ENCODE measurements at places on chromosomes 6 and 20. TPM values are rescaled to one million over a fixed set of nuclear protein-coding genes. Genes with fewer than 3 reads are reported as not detected.

POPDC3 gene
- polyA plus RNA-seq = 80.4 TPM

GHRH gene
- polyA plus RNA-seq = not detected

C20orf204 gene
- 1.4 TPM for polyA plus RNA-seq

DNA sequence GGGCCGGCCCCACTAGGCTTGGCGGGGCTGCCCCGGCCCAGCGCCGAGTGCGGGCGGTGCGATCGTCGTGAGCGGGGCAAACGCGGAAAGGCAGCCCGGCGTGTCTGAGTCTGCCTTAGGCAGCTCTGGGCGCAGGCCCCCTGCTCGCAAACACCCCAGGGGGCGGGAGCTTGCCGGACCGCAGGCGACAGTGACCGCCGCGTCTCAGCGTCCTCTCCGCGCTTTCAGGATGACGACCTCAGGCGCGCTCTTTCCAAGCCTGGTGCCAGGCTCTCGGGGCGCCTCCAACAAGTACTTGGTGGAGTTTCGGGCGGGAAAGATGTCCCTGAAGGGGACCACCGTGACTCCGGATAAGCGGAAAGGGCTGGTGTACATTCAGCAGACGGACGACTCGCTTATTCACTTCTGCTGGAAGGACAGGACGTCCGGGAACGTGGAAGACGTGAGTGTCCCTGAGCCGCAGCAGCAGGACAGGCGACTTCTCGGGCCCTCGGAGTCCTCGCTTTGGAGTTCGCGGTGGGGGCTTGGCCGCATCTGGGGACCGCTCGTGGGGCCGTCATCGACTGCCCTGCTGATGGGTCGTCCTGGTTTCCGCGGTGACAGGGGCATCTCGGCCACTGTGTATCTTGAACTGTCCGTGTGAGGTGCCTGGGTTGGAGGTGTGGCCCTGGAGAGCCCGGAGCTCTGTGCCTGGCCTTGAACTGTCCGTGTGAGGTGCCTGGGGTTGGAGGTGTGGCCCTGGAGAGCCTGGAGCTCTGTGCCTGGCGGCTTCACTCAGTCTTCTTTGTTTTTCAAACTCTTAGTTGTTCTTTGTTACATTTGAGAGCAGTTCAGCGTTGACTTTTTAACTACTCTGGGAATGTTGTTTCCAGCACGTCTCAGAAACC lies 786 bp downstream of the ADRM1 start:
- DNase-seq = no peak

FRK gene
- polyA plus RNA-seq = 0.30 TPM

OR2J3 gene
- polyA plus RNA-seq = not detected

- DNase-seq = no peak
Measured at GRCh38 chr6:118354641-118355040, 193.5 kb upstream of the PLN start.

DNA sequence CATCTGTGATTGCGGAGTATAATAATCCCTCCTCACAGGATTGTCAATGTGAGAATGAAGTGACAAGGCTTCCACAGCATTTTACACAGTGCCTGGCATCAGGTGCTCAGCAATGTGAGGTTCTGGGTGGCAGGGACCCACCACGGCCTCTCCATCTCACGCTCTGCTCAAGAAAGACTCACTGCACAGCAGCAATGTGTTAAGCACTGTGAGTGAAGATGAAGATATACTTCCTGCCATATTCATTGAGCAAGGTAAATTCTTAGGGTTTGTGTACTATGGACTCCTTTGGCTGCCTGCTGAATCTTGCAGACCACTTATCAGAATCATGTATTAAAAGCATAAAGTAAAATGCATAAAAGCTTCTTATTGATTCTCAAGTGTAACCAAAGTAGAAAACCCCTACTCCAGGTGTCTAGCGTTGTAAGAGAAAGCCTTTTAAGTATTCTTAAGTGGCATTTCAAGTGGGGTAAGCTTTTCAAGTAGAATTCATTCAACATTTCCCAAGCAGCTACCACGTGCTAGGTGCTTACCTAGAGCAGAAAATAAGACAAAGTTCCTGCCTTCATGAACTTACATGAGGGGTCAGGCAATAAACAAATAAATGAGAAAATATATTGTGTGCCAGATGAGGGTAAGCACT lies 17.0 kb upstream of the MEP1A start:
- DNase-seq = no peak

SLC32A1 gene
- not detected for polyA plus RNA-seq

GRCh38 chr20:41776421-41776820 lies 158.2 kb upstream of the CHD6 start:
- DNase-seq = no peak

DNA sequence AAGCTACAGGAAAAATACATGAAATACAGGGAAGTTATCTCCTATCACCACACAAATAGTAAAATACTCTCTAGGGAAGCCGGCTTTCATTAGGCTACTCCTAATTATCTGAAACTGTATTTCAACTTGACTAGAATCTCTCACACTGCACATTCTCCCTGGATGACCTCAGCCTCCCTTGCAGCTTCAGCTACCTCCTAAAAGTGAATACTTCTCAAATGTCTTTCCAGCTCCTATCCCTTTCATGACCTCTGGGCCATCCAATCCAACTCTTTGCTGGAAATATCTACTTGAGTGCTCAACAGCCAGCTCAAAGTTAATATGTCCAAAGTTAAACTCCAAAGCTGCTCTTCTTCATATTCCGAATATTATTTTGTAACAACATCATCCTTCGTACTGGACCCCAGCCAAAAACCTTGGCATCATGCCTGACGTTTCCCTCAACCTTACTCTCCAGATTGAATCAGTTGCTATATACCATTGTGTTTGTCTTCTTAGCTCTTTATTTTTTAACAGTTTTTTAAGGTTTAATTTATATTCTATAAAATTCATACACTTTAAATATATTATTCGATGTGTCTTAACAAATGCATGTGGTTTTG lies 29.4 kb upstream of the KIF6 start:
- no peak for DNase-seq

GRCh38 chr6:39962831-39963230 lies 28.6 kb upstream of the MOCS1 start:
- DNase-seq = no peak

GRCh38 chr6:107192830-107193229 lies 77.5 kb upstream of the BEND3 start:
- DNase-seq = no peak

DNA sequence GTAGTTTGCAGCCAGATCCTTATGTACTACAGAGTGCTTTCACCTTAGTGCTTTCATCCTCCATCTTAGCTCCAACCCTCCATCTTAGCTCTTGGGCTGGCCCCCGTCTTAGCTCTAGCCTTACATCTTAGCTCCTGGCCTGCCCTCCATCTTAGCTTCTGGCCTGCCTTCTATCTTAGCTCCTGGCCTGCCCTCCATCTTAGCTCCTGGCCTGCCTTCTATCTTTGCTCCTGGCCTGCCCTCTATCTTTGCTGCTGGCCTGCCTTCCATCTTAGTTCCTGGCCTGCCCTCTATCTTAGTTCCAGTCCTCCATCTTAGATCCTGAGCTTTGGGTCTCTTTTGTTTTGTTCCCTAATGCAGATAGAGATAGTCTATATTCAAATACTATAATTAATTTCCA lies 22.0 kb downstream of the GNAS start:
- DNase-seq = no peak

CASS4 gene
- 7.0 TPM for polyA plus RNA-seq

IPCEF1 gene
- polyA plus RNA-seq = 1.2 TPM

BMP6 gene
- polyA plus RNA-seq = 0.82 TPM

ECT2L gene
- polyA plus RNA-seq = 0.29 TPM

PEX6 gene
- 15.0 TPM for polyA plus RNA-seq

DNA sequence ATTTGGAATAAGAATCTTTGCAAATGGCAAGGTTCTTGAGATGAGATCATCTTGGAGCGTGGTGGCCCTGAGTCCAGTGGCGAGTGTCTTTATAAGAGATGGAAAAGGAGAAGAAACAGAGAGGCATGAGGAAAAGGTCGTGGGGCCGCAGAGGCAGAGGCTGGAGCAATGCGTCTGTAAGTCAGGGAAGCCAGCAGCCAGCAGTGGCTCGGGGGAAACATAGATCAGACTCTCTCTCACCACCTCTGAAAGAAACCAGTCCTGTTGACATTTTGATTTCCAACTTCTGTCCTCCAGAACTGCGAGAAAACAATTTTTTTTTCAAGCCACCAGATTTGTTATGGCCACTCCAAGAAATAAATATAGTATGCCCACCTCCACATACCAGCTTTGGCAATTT lies 226.6 kb downstream of the TFAP2C start:
- peak; percentile 13 for DNase-seq

ARFRP1 gene
- 25.3 TPM for polyA plus RNA-seq

- no peak for DNase-seq
Measured at GRCh38 chr6:170264086-170264485, 26.8 kb downstream of the DLL1 start.

HIVEP2 gene
- polyA plus RNA-seq = 15.6 TPM

DNA sequence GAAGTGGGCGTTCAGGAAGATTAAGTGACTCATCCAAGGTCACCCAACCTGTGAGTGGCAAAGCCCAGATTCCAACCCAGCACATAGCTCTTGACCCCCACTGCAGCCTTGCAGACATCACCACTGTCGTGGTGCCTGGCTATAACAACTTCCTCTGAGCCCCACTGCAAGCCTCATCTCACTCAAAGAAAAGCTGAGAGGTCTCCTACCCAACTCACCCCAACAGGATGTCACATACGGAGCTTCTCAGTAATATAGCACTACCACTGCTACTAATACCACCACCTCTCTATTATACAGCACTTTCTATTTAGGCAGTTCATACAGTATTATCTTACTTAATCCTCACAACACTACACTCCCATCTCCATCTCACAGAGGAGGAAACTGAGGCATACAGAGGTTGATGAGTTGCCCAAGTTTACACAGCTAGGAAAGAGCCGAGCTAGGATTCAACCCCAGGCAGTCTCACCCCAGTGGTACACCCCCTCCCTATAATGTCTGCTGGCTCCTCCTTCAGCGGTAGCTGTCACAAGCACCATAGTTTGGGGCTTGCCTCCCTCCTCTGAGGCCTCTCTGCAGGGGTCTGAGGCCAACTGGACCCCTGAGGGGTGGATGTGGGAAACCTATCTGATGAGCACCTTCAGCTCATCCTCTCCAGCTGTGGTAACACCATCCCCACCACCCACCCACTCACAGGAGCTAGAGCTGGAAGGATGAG lies 19.5 kb downstream of the TFEB start:
- DNase-seq = no peak

- DNase-seq = no peak
Measured at GRCh38 chr6:26133730-26134129, 46.5 kb downstream of the HFE start.

- DNase-seq = no peak
Measured at GRCh38 chr6:50213146-50213545, 163.4 kb upstream of the DEFB112 start.

SSTR4 gene
- not detected for polyA plus RNA-seq

GRCh38 chr6:15477746-15478145 lies 185.1 kb downstream of the DTNBP1 start:
- DNase-seq = no peak

NRSN1 gene
- polyA plus RNA-seq = not detected

GRCh38 chr6:108242721-108243120 lies 18.1 kb downstream of the SNX3 start:
- DNase-seq = no peak

DNA sequence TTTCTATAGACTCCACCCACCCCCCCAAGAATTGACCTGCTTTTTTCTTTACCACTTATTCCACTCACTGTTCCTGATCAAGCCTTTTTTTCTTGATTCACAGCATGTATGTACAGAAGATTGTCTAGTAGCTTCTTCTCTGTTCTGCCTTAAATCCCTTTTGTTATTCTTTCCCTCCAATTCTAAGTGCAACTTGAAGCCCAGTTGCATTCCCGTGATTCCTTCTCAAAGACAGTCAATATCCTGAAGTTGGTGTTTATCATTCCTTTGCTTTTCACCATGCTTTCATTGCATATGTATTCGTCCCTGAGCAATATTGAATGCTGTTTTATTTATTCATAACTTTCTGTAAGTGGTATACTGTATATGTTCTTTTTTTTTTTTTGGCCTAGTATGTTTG lies 21.0 kb downstream of the XRN2 start:
- no peak for DNase-seq

DNA sequence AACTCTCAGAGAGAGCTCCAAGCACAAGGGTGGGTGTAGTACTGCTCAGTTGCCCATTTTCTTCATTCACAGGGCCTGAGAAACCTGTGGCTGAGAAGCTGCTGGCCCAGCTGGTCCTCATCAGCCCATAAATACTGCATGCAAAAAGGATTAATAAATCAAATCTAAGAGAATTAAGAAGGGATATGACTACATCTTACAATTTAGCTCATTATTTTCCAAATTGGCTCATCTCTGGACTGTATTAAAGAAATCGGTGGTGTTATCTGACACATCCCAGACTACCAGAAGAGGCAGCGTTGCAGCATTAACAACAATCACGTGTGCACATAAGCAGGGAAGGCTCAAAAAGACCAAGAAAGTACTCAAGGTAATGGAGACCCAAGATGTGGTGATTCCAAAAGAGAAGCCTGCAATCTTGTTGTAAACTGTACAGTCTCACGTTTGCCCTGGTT lies 90.7 kb downstream of the CD24 start:
- DNase-seq = no peak

ENPP4 gene
- polyA plus RNA-seq = 42.0 TPM

RCAN2 gene
- 4.7 TPM for polyA plus RNA-seq

HTR1E gene
- polyA plus RNA-seq = not detected

- no peak for DNase-seq
Measured at GRCh38 chr6:85449388-85449817, 480 bp upstream of the NT5E start.

GRCh38 chr6:130018744-130019325 lies 454 bp downstream of the L3MBTL3 start:
- DNase-seq = no peak

PHACTR1 gene
- polyA plus RNA-seq = 7.0 TPM

DNA sequence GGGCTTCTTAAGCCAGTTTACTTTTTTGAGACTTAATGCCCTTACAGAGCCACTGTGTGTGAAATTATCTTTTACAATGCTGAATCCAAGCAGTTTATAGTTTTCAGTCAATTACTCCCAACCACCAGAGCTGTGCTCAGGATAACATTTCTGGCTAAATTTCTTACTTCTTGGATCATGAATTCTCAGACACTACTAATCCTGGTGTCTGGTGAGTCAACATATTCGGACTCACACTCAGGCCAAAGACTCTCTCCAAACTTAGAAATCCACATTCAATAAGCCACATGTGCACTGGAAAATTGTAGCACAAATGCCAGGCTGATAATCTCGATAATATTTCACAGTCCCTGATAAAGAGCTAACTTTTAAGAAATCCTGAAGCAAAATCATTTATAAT lies 49.0 kb downstream of the PTPRT start:
- DNase-seq = no peak

- no peak for DNase-seq
Measured at GRCh38 chr6:155346957-155347356, 32.7 kb upstream of the TFB1M start.

- no peak for DNase-seq
Measured at GRCh38 chr6:136411453-136412354, 122.1 kb upstream of the BCLAF1 start.

DNA sequence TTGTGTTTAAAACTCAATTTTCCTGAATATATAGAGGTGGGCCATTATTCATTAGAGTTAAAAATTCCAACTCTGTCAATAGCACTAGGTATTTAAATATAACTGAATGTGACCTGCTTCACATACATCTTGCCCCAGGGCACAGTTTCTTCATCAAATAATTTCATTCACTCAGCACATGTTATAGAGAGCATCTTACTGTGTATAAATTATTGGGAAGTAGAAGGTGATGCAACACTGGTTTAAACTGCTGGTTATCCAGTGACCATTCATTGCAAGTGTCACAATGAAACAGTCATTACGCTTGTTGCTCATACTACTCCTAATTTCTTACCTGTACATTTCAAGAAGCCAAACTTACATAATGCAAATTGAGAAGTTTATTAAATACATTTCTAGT lies 93.4 kb downstream of the KHDRBS2 start:
- no peak for DNase-seq

Data from forelimb muscle (tissue), 1 donor.